Cardiac atrium fibroblast (primary cell): ENCODE measurements at places on chromosomes 5 and 9. TPM values are rescaled to one million over a fixed set of nuclear protein-coding genes. Genes with fewer than 3 reads are reported as not detected.

SLC34A1 gene
- total RNA-seq, result not detected in 2 replicates

ANKDD1B gene
- 0.16 and 0.36 TPM in 2 replicates for total RNA-seq

DRD1 gene
- total RNA-seq, result not detected in 2 replicates

CYLC2 gene
- not detected in 2 replicates for total RNA-seq

SLC25A2 gene
- total RNA-seq, result not detected in 2 replicates

ADCY2 gene
- not detected in 2 replicates for total RNA-seq

RETREG1 gene
- total RNA-seq, result under 0.01 and 1.3 TPM in 2 replicates
